T-helper 17 cell (primary cell): ENCODE measurements at places on chromosomes 11 and 22. TPM values are rescaled to one million over a fixed set of nuclear protein-coding genes. Genes with fewer than 3 reads are reported as not detected.

KCNJ1 gene
- total RNA-seq = 0.70 TPM

OR8D4 gene
- total RNA-seq = not detected

GLB1L3 gene
- 2.0 TPM for total RNA-seq

THRSP gene
- not detected for total RNA-seq

SH3BP1 gene
- total RNA-seq = 97.5 TPM

CD3G gene
- total RNA-seq = 170 TPM

NXPE1 gene
- total RNA-seq = not detected

RASD2 gene
- 1.4 TPM for total RNA-seq

ELMOD1 gene
- not detected for total RNA-seq

WNT11 gene
- 0.57 TPM for total RNA-seq
